ENCODE measurements at places on chromosomes 3 and 15.

DNA sequence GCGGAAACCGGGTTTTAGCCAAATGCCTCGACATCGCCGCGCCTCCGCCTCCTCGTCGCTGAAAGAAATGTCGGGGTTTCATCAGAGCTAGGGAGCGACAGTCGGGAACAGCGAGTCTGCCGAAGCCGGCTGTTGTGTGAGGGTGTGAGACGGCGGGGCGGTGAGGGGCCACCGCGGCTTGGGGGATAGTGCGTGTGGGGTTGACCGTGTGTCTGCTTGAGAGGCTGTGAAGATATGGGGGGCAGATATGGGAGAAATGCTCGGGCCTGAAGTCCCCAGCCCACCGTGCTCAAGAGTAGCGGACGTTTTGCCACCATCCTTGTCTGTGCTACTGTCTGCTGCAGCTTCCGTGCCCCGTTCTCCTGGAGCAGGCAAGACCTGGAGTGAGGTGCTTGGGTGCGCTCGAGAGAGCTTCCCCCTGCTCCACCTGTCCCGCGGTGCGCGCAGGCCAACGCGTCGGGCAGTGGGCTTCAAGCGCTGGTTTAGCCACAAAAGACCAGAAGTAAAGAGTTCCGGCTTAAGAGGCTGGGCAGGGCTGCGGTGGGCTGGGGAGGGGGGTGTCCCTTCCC, 716 bp upstream of the ISLR2 start:
- no peak for DNase-seq

DNA sequence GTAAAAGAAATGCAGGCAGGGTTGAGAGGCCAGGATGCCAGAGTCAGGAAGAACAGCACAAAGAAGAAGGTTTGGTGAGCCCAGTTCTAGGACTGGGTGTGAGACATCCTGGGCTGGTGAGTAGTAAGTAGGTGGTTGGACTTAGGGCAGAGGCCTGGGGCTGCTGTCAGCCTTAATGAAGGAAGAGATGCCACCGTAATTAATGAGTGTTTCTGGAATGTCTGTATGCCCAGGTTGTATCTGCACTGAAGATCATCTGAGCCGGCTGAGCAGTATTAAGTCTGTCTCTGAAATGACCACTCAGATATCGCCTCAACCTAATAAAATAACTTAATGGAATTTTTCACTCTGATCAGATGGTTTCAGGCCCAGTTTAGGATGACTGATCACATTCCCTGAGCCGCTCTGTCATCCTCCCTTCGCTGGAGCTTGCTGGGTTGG, 532.9 kb upstream of the IL12A start:
- DNase-seq = no peak

DNA sequence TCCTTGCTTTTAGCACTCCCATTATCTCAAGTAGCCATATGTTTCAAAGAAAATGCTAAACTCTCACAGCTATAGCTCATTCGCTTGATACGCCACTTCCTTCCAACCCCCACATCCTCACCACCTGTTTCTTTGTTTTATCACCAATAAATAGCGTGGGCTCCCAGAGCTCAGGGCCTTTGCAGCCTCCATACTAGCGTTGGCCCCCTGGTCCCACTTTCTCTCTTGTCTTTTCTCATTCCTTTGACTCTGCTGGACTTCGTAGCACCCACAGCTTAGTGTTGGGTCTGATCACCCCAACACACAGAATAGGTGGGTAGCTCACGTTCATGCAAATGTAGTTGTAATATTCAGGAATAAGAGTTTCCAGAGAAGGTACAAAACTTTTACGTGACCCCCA, 4.1 kb upstream of the GPD1L start:
- DNase-seq = no peak

GRCh38 chr3:172152874-172153273, 113.5 kb downstream of the FNDC3B start:
- no peak for DNase-seq

DNA sequence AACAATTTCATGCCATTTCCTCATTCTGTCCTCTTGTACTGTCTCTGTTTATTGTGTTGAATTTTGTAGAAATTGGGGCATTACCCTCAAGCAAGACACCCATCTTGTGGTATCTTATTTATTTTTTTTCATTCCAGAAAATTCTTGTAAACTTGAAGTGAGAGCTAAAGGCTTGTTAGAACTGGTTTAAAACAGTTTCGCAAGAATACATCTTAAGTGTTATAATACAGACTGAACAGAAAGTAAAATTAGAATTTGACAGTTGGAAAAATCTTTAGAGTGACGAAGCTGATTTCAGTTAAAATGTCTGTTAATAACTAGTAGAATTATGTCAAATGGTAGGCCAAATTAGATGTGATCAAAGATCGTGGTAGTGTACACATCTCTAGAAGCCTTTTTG, 26.9 kb downstream of the RNF13 start:
- DNase-seq = no peak

- no peak for DNase-seq
These were observed 1.4 kb downstream of the U2SURP start for GRCh38 chr3:143002727-143003126.

GRCh38 chr15:64014995-64015394, 31.3 kb downstream of the DAPK2 start:
- no peak for DNase-seq

DNA sequence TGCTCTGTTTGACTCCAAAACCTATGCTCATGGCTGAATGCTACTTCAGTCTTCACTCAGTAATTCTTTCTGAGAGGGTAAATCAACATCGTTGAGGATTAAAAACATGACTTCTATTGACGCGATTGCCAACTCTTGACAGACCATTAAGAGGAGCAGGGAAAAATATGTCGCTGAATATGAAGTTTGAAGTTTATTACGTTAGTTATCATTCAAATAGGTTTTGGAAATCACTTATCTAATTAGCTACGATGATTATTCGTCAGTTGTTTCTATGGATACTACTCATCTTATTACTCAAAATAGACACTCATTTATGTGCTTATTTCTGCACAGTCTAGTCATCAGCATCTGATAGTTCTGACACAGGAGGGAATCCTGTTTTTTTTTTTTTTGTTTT, 279.2 kb upstream of the TBL1XR1 start:
- no peak for DNase-seq

DNA sequence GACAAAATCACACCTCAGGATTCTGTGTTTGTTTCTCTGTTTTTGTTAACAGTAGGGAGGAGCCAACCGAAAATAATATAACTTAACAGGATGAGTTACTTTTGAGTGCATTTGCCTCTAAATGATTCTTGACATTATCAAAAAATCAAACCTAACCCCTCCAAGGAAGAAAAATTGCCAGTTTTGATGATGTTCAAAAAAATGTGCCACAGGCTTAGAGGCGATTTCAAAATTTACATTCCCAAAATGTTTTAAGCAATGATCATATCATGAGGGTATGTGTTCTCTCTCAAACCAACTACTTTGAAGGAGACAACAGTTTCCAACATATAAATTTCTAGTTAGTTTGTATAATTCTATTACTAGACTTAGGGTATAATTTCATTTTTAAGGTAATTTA, 6.7 kb downstream of the VGLL3 start:
- DNase-seq = no peak

DNA sequence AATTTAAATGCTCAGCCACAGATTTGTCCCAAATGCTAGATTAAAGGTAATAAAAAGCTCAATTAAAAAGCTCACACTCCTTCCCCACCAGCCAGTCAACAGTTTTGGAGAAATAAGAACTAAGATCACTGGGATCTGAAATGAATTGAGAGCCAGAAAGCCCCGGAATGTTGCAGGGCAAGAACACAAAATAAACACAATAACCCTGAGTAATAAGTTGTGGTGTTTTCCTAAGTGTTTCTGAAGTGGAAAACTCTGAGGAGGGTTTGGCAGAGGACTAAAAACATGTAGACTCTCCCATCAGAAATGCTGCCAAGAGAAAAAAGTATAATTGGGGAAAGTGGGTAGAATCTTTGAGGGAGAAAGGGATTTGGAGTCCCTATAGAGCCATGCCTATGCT, 127.8 kb downstream of the ABI3BP start:
- DNase-seq = no peak

- DNase-seq = no peak
These were observed 246.2 kb upstream of the MCTP2 start for GRCh38 chr15:93985176-93985575.

- no peak for DNase-seq
These were observed 80.6 kb upstream of the CTNNB1 start for GRCh38 chr3:41118461-41119390.

DNA sequence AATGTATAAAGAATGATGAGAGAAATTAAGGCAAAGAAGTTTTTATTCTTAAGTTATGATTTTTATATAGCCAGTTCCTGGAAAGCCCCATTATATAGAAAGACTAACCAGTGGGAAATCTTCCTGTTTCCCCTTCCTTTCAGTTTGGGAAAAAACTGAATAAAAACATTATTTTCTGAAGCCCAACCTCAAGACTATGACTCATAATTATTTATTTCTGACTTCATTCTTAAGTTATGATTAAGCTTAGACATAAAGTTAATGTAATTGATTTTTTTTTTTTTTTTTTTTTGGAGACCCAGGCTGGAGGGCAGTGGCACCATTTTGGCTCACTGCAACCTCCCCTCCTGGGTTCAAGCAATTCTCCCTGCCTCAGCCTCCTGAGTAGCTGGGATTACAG, 55.8 kb downstream of the TRPC1 start:
- no peak for DNase-seq

DNA sequence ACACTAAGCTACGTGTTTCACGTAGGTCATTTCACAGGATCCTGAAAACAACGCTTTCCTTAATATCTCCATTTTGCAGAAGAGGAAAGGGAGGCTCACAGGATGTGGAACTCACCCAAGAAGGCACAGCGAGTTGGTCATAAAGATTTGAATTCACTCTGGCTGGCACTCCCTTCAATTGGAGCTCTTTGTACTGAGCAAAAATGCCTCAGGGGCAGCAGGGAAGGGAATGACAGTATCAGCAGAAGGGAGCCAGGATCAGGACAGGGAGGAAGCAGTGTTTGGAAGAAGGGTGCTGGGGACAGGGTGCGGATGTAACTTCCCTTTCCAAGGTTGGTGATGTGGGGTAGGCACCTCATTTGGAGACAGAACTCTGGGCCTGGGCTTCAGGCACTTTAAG, 1.1 kb upstream of the ST6GAL1 start:
- no peak for DNase-seq

DNA sequence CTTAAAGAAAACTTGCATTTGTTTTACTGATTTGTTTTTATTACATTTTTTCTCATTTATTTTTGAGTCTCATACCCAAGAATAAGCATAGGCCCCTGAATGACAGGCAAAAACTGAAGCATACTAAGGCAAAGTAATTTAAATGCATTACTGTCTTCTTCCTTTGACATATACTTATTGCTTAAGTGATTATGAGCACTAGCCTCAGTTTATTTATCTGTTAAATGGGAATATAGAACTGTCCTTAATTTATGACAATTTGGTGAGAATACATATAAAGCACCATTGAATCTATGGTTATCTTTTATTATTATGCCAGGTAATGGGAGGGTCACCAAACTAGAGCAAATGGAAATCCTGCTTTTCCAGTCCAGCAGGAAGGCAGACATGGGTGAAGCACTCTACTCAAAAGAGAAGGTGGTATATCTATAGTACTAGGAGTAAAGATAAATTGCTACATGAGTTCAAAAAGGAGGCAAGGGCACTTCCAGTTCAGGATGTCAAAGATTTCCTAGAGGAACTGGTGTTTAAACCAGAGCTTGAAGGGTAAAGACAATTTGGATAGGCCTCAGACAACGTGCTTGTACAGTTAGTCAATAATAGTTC, 435.0 kb downstream of the FOXP1 start:
- no peak for DNase-seq
